ENCODE measurements at places on chromosomes 12 and 14.

DNA sequence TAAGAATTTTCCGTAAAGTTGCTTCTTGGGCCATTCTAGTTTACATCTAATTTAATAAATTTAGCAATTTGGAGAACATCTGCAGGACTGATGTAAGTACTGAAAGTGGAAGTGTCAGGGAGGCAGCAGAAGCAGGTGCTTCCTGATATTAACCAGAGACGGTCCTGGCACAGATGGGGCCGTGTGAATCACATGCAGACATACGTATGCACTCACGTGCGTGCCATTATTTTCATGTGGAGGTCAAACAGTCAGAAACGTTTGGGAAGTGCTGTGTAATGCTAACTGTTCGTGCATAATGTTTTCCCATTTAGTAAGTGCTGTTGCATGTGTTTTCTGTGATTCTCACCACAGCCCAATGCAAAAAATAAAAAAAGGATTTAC is 87.8 kb upstream of the DYNC1H1 start:
- DNase-seq, result peak; percentile 53

GRCh38 chr12:67601126-67601525 is 47.4 kb upstream of the DYRK2 start:
- DNase-seq, result no peak

- peak; percentile 64 for DNase-seq
Observed at GRCh38 chr12:89481213-89481914, 43.2 kb downstream of the GALNT4 start.

GRCh38 chr12:96948782-96949181 is 41.7 kb downstream of the NEDD1 start:
- DNase-seq, result no peak

DNA sequence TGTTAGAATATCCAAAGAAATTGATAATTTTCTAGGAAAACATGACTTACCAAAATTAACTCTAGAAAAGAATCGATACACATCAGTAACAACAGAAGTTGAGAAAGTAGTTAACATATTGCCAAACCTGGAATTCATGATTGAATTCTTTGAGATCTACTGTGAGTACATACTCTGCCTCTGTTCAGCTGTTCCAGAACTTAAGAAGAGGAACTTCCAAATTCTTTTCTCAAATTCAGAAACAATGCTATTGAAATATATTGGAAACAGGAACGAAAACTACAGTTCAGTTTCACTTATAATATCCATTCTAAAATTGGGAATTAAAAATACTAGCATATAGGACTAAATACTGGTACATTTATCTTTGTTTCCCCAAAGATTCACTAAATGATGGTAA is 57.9 kb downstream of the MARK3 start:
- DNase-seq, result no peak

- DNase-seq, result peak; percentile 17
Observed at GRCh38 chr12:459430-460258, at the start of gene B4GALNT3. TSS of gene B4GALNT3 (plus strand) at chr12:459939. CDS start at chr12:460377, 438 bp downstream.

DNA sequence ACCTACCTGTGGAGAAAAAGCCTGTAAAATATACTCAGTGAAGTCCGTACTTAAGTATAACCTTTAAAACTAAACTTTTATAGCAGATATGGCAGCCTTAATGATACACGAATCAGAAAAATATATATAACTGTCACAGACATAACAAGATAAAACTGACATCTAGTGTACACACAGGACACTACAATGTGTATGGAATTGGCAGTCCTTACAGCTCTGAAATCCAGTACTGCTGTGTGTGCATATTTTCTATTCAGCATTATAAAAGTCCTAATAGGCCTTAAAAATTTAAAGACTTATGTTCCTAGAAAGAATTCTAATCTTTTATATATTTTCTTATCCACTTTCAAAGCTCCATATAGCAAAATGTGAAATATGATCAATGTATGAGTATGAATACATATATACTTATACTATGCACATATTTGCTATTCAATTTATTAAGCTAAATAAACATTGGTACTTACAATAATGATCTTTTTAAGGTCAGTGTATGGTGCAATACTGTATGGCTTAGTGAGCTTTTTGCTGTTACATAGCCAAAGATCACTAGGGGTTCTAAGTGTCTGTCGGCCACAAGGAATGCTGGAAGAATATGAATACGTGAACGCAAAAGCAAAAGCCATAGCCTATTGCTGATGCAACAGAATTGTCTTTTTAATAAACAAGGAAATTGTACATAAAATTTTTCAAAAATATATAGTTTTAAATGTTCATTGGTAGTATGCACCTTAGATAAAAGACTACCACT is 69.2 kb downstream of the C2CD5 start:
- no peak for DNase-seq

DNA sequence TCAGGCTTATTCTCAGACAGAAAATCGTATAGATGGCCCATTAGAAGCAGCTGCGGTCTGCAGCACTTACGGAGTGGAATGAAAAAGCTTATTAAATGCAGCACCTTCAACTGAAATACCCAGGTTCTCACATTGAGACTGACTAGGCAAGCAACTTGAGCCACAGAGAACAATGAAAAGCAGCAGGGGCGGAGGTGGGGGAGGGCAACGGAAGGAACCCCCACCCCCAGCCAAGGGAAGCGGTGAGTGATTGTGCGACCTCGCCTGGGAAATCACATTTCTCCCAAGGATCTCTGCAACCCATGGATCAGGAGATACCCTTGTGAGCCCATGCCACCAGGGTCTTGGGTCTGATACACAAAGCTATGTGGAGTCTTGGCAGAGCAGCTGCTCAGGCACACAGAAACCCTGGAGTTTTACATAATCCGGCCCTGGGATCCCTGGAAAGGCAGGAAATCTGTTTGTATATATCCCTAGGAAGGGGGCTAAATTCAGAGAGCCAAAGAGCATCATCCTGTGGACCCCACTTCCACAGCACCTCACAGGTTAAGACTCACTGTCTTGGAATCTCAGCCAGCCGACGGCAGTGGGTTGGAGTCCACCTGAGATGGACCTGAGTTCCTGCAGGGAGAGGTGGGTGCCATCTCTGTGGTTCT is 38.1 kb downstream of the PZP start:
- no peak for DNase-seq

GRCh38 chr12:92445253-92446082 is 257.3 kb upstream of the PLEKHG7 start:
- DNase-seq, result peak; percentile 46

- DNase-seq, result peak; percentile 46
Observed at GRCh38 chr12:131827961-131828534, at the start of gene MMP17. TSS of gene MMP17 (plus strand) at chr12:131828393. CDS start at chr12:131828495, 102 bp downstream.

GRCh38 chr14:64705381-64706118 is 1.3 kb downstream of the PLEKHG3 start:
- no peak for DNase-seq

Data from fibroblast of the aortic adventitia (primary cell).